Hepatocyte (in vitro differentiated cells): ENCODE measurements at places on chromosomes 7 and 10. TPM values are rescaled to one million over a fixed set of nuclear protein-coding genes. Genes with fewer than 3 reads are reported as not detected.
A peak's percentile ranks its signal among the peaks of the same experiment; 100 is the strongest.

DNA sequence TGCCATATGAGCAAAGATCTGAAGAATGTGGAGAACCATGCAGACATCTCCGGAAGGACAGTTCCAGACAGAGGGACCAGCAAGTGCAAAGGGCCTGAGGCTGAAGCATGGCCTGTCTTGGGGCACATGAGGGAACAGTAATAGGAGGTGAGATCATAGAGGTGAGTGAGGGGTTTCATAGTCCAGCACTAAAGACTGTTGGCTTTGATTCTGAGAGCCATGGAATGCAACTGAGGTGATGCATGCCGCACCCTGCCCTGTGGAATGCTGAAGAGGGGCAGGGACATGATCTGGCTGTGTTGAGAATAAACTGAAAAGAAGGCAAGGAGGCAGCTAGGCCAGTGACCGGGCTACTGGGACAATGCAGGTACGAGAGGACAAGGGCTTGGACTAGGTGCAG lies 253.1 kb upstream of the KLF14 start:
- H3K27me3 ChIP-seq = no peaks in the 10 kb centered on the region
- no peaks in the 10 kb centered on the region for H3K4me1 ChIP-seq
- no peaks in the 10 kb centered on the region for H3K36me3 ChIP-seq
- no peak overlapping the region for H3K4me3 ChIP-seq
- H3K27ac ChIP-seq = no peak overlapping the region

- H3K36me3 ChIP-seq = no peaks in the 10 kb centered on the region
- H3K27ac ChIP-seq = no peak overlapping the region
- H3K4me1 ChIP-seq = no peaks in the 10 kb centered on the region
- H3K4me3 ChIP-seq = no peak overlapping the region
Measured at GRCh38 chr7:112356596-112356995, 93.7 kb upstream of the IFRD1 start.

- no peak overlapping the region for H3K4me3 ChIP-seq
- H3K4me1 ChIP-seq = peaks cover 53% of the 10 kb centered on the region
- H3K27me3 ChIP-seq = no peaks in the 10 kb centered on the region
- H3K27ac ChIP-seq = peak overlapping the region; percentile 73
- no peaks in the 10 kb centered on the region for H3K36me3 ChIP-seq
Measured at GRCh38 chr10:79223091-79224048, 123.9 kb upstream of the PPIF start.

DNA sequence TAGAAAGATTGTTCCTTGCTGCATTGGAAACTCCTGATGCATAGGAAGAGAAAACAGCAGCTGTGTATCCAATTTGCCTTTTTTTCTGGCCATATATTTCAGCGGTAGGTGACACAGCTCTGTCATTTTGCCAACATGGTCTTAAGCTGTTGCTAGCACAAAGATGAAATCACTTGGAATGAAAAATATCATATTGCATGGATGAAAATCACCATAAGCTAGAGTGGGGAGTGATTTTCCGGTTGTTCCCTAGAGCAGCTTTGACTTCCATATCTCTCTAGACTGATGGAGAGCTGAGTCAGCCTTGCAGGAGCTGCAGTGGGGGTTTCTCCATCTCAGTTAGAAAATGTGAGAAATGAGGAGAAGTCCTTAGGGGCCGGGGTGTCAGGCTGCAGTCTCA lies 38.3 kb upstream of the BTBD16 start:
- H3K27ac ChIP-seq = no peak overlapping the region
- no peaks in the 10 kb centered on the region for H3K27me3 ChIP-seq
- DNase-seq = peak; percentile 21
- no peak overlapping the region for H3K4me3 ChIP-seq
- no peaks in the 10 kb centered on the region for H3K4me1 ChIP-seq

DNA sequence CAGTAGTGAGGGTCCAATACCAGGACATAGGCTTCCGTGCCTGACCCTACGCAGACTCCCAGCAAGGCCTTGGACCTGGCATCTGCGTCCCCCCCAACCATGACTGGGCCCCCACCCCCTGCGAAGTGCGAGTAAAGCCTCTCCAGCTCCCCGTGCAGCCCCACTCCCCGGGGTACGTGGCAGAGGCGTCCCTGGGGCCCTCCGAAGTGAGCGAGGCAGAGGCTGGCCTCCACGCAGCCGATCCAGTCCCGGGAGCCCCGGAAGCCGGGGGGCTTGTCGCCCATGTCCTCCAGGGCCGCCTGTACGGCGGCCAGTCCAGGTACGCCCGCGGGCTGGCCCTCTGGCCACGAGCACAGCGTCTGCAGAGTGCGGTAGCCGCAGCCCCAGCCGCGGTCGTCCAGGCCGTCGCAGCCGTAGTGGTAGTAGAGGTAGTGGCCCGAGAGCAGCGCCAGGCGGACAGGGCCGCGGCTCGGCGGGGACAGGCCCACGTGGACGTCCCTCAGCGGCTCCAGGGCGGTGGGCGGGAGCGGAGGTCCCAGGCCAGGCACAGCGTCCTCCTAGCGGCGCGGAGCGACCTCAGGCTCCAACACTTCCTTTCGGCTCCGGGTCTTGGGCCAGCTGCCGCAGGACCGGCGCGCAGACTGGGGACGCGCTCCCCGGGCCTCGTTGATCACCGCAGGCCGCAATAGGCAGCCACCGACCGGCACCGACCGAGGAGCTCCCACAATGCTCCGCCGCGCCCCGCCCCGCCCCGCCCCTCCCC lies at the start of gene UFSP1:
Gene UFSP1 (minus strand): TSS at position 728 of the 763 bp plus-strand sequence. CDS start 444 bp downstream, at position 284.
- H3K27ac ChIP-seq = peak within 1 kb of the TSS; percentile 96
- H3K27me3 ChIP-seq = no peaks in the 10 kb centered on the region
- H3K36me3 ChIP-seq = no peaks in the 10 kb centered on the region
- H3K4me3 ChIP-seq = peak within 1 kb of the TSS; percentile 70
- H3K4me1 ChIP-seq = peaks cover 26% of the 10 kb centered on the region

DNA sequence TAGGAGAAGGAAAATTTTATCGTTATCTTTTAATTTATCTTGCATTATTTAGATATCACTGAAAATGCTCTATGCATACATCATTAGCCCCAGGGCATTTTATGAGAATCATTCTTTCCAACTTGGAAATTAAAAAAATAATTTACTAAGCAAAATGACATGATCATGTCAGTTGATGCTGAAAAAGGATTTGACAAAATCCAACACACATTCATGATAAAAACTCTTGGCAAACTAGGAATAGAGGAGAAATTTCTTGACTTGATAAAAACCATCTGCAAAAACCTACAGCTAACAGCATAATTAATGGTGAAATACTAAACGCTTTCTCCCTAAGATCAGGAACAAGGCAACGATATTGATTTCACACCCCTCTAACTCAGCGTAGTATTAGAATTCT lies 40.2 kb upstream of the RSU1 start:
- no peak overlapping the region for H3K27ac ChIP-seq

DNA sequence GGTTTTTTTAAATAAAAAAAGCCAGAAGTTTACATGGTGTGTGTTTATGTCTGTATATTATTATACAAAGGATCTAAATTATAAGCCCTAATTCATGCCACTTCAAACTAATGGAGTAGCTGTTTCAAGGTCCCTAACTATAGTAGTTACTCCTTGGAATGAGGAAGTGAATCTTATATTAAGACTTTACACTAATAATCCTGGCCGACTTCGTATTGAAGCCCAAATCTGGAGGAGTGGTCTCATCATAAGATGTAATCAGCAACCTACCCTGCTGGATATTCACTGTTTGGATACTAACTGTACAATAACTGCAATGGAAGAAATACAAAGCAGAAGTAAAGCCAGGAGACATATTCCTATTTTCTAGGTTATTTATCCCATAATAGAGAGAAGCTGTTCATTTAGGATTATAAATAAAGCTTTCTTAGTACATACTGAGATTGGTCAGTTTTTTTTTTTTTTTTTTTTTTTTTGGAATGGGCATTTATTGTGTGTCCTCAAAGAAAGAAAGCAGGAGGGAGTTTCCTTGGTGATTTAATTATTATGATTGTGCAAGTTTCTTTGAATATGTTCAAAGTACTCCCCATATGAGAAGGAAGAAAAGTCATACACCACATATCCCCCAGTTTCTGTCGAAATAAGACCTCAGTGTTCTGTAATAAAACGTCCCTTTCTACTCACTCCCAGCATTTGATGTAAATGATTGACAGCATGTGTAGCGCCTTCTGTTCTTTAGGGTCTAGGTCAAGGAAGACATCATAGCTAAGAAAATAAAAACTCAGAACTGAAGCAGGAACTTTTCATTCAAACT lies 397.8 kb downstream of the EXOC4 start:
- H3K36me3 ChIP-seq = no peaks in the 10 kb centered on the region
- no peak for DNase-seq
- H3K4me3 ChIP-seq = no peak overlapping the region
- no peaks in the 10 kb centered on the region for H3K27me3 ChIP-seq
- H3K4me1 ChIP-seq = peaks cover 3% of the 10 kb centered on the region

DNA sequence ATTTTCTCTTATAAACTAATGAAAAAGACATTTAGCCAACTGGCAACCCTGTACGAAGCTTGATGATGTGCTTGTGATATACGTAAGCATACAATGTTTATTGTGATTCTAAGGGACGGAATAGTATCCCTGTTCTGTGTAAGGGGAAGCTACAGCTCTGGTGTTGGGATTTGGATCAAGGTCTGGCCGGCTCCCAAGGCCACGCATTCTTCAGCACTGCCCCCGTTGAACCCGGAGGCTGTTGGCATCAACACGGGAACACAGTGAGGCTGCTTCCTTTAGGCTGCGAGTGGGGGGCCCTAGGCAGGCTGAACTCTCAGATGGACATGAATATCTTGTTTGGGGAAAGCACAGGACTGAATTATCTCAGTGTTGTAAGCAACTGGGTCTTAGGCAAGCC lies 180.6 kb downstream of the CAMK1D start:
- no peaks in the 10 kb centered on the region for H3K36me3 ChIP-seq
- H3K4me3 ChIP-seq = no peak overlapping the region
- H3K27ac ChIP-seq = no peak overlapping the region
- no peaks in the 10 kb centered on the region for H3K27me3 ChIP-seq
- H3K4me1 ChIP-seq = no peaks in the 10 kb centered on the region

GRCh38 chr7:259751-260405 lies 30.1 kb upstream of the FOXL3 start:
- H3K27me3 ChIP-seq = no peaks in the 10 kb centered on the region
- H3K36me3 ChIP-seq = no peaks in the 10 kb centered on the region
- no peak for DNase-seq

DNA sequence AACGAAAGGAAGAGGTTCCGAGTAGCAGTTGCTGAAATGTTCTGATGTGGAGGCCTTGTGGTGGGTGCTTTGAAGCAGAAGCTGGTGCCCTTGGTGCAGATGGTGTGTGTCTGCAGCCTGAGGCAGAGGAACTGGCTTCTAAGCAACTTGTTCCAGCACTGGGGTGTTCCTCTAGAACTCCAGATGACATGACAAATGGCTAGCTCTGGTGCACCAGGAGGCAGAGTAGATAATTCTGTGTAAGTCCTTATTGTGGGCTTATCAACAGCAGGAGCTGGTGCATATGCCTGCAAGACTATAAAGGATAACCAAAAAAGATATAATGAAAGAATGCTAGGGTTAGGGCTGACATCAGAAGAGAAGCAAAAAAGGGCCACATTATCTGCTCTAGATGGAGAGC lies 76.5 kb downstream of the ARL5B start:
- no peak overlapping the region for H3K27ac ChIP-seq
- H3K4me1 ChIP-seq = no peaks in the 10 kb centered on the region
- H3K4me3 ChIP-seq = no peak overlapping the region
- H3K36me3 ChIP-seq = no peaks in the 10 kb centered on the region

GRCh38 chr7:150564006-150564405 lies 3.2 kb upstream of the GIMAP4 start:
- no peaks in the 10 kb centered on the region for H3K4me1 ChIP-seq
- no peak overlapping the region for H3K27ac ChIP-seq
- no peak overlapping the region for H3K4me3 ChIP-seq
- no peak for DNase-seq

DNA sequence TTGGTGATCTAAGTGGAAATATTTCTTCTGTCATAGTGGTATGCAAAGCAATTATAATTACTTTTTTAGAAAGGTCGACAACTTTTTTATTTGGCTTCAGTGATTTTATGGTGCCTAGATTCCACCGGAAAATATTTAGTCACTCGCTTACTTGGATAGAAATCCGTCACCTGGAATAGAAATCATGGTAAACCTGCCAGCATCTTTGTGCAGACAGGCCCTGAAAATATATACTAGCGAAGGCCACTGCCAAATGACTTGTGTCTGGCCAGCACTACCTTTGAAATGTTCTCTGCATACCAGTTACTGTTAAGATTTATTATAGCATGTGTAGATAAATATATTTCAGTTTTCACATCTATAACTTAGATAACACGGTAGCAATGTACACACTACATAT lies 226.4 kb downstream of the AGMO start:
- DNase-seq = no peak
- no peak overlapping the region for H3K4me3 ChIP-seq
- H3K27me3 ChIP-seq = no peaks in the 10 kb centered on the region
- no peaks in the 10 kb centered on the region for H3K36me3 ChIP-seq
- no peaks in the 10 kb centered on the region for H3K4me1 ChIP-seq

DNA sequence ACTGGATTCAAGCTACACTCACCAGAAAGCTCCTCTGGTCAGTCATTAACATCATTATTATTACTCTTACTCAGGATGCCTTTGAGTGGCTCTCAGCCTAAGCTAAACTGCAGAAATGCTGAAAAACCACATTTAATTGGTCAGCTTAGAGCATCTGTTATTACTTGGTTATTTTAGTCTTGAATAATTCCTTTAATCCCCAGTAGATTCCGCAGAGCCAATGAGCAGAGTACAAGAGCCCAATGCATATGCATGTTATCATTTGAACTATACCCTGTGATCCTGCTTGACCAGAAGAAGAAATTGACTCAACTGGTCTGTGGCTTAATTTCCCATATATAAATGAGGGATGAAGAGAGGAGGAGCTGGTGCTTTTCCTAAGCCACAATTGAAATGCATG lies 417.6 kb upstream of the C7orf33 start:
- H3K4me3 ChIP-seq = no peak overlapping the region
- H3K4me1 ChIP-seq = no peaks in the 10 kb centered on the region
- no peaks in the 10 kb centered on the region for H3K27me3 ChIP-seq
- no peak overlapping the region for H3K27ac ChIP-seq

GRCh38 chr10:111015181-111015580 lies 61.6 kb upstream of the ADRA2A start:
- no peak overlapping the region for H3K27ac ChIP-seq
- H3K4me3 ChIP-seq = no peak overlapping the region
- no peaks in the 10 kb centered on the region for H3K36me3 ChIP-seq
- no peaks in the 10 kb centered on the region for H3K27me3 ChIP-seq

DNA sequence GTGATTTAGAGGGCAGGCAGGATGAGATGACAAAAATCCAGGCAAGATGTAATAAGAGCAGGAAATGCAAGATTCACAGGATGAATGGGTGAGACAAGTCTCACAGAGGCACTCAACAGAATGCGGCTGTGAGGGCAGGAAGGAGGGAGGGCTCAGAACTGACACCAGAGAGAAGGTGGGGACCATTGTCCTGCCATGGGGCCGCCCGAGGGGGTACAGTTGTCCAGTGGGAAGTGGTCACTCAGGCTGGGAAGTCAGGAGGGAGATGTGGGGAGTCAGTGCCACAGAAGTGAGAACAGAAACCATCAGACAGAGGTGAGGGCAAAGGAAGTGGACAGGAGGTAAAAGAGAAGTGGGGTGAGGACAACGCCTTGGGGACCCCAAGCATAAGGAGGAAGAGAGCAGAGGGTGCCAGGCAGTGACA lies 8.9 kb downstream of the HIP1 start:
- DNase-seq = no peak
- no peaks in the 10 kb centered on the region for H3K36me3 ChIP-seq
- peaks cover 16% of the 10 kb centered on the region for H3K4me1 ChIP-seq
- no peak overlapping the region for H3K27ac ChIP-seq
- H3K4me3 ChIP-seq = no peak overlapping the region
- no peaks in the 10 kb centered on the region for H3K27me3 ChIP-seq

GRCh38 chr10:13115832-13116803 lies 16.2 kb downstream of the OPTN start:
- no peak overlapping the region for H3K4me3 ChIP-seq
- no peaks in the 10 kb centered on the region for H3K36me3 ChIP-seq
- H3K4me1 ChIP-seq = peaks cover 3% of the 10 kb centered on the region
- no peaks in the 10 kb centered on the region for H3K27me3 ChIP-seq
- no peak for DNase-seq

Gene TMEM196
- total RNA-seq = 0.17 and 0.24 TPM in 2 replicates

Gene GPRIN2
- total RNA-seq = 13.0 and 23.4 TPM in 2 replicates

Gene GBX1
- total RNA-seq = not detected in 2 replicates

Gene AGR3
- 52.1 and 74.3 TPM in 2 replicates for total RNA-seq

Gene EMX2
- 0.12 TPM in 1 of 2 replicates, not detected in the other for total RNA-seq

Gene NUTM2E
- total RNA-seq = 0.37 TPM in 1 of 2 replicates, not detected in the other
